Mucosa of descending colon (tissue), 3 donors: ENCODE measurements at places on chromosomes 4 and X. TPM values are rescaled to one million over a fixed set of nuclear protein-coding genes. Genes with fewer than 3 reads are reported as not detected.

- DNase-seq, result peak; percentile 43
These were observed 1.5 kb downstream of the MSANTD1 start for GRCh38 chr4:3250438-3250955.

DNA sequence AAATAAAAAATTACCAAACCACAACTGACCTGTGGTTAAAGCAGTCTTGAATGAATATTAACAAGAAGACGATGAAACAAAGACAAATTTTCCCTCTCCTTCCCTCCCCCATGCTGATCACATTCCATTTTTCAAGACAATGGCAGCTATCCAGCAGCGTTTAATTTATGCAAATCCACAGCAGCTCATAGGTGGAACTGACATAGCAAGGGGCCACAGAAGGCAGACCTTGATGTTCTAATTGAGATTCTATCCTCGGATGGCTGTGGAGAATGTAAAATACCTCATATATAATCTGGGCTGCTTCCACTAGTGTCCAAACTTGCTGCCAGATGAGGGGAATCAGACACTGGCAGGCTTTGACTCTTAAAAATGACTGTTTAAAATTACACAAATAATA, 211.5 kb downstream of the CHRDL1 start:
- no peak for DNase-seq

GRCh38 chrX:10574663-10575062, 45.7 kb downstream of the MID1 start:
- no peak for DNase-seq

GRCh38 chr4:156820931-156821330, 150.7 kb downstream of the PDGFC start:
- DNase-seq, result no peak

- no peak for DNase-seq
These were observed 331.4 kb downstream of the ARHGAP24 start for GRCh38 chr4:85806334-85806733.

LGI2 gene
- total RNA-seq, result 2.5 TPM

GRCh38 chrX:43349363-43349762, 306.7 kb upstream of the MAOA start:
- DNase-seq, result no peak

- DNase-seq, result no peak
These were observed 2.1 kb downstream of the SLC6A8 start for GRCh38 chrX:153689654-153690465.

- no peak for DNase-seq
These were observed 222.6 kb upstream of the INTU start for GRCh38 chr4:127410201-127410600.

- no peak for DNase-seq
These were observed 58.4 kb upstream of the TMEM150C start for GRCh38 chr4:82620126-82620735.

TMSB15B gene
- total RNA-seq, result 2.2 TPM

DNA sequence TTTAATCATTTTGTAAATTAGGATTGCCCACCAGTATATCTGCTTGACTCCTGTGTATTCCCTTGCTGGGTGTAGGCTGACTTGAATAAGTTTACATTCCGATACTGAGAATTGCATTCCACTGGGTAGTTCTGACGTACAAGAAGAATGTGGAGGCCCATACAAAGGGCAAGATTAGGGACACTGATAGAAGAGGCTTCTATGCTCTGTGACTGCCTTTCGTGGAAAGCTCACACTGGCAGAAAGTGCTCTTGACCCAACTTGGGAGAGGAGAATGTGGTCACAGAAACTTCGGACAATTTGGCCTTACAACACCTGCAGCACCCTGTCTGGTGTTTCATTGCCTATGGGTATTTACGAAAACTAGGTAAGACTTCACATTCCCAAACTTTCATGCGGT, 126.3 kb downstream of the RAPGEF2 start:
- DNase-seq, result no peak

CYLC1 gene
- total RNA-seq, result not detected

DNA sequence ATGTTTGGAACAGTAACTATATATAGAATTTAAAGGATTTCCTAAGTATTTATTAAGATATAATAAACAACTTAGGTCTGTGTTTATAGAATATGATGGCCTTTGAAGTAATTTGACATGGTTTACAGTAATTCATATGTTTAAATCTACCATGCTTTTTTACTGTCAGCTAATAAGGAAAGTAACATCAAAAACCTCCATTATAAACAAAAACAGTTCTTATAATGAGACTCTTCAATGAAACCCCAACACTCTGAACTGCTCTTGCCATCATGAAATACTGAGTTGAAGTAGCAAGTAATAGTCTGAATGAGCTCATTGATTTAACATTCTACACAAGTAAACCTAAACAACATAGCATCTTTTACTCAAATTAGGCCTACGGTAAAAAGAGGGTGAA, 1236.5 kb downstream of the FSTL5 start:
- no peak for DNase-seq

- no peak for DNase-seq
These were observed 819.5 kb downstream of the TECRL start for GRCh38 chr4:63589796-63590195.
